ENCODE measurements at places on chromosomes 1 and 21. TPM values are rescaled to one million over a fixed set of nuclear protein-coding genes. Genes with fewer than 3 reads are reported as not detected.

GRCh38 chr1:165143437-165144065, 213.0 kb downstream of the LMX1A start:
- H3K27me3 ChIP-seq: no peaks in the 10 kb centered on the region
- H3K36me3 ChIP-seq: no peaks in the 10 kb centered on the region
- DNase-seq: no peak

Gene NCF2
- total RNA-seq: 6.7 TPM

Gene MANEAL
- 2.3 TPM for total RNA-seq

Gene NOS1AP
- not detected for total RNA-seq

Gene COQ8A
- 69.2 TPM for total RNA-seq

Gene ENAH
- not detected for total RNA-seq

GRCh38 chr1:76919085-76919484, 51.8 kb downstream of the ST6GALNAC5 start:
- no peaks in the 10 kb centered on the region for H3K36me3 ChIP-seq
- no peaks in the 10 kb centered on the region for H3K4me1 ChIP-seq
- DNase-seq: no peak
- no peak overlapping the region for H3K27ac ChIP-seq
- no peaks in the 10 kb centered on the region for H3K27me3 ChIP-seq

DNA sequence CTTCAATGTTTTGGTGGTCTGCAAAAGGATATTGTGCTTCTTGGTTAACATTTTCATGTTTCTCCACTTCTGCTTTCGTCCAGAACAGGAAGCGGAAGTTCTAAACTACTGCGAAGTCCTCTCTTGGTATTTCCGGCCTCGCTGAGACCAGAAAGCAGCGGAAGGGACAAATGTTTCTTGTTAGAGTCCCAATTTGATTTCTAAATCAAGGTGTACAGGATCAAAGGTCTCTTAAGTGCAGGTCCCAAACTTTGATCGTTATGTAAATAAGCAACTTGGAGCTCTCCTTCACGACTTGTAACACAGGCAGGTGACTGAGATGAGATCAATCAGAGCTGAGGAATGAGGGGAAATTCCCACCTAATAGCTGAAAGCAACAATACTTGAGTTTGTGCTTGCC, 40.1 kb upstream of the HMCN1 start:
- H3K4me3 ChIP-seq: peak overlapping the region; percentile 53
- DNase-seq: peak; percentile 24
- peaks cover 20% of the 10 kb centered on the region for H3K4me1 ChIP-seq
- H3K27ac ChIP-seq: peak overlapping the region; percentile 40
- H3K27me3 ChIP-seq: no peaks in the 10 kb centered on the region
- no peaks in the 10 kb centered on the region for H3K36me3 ChIP-seq

DNA sequence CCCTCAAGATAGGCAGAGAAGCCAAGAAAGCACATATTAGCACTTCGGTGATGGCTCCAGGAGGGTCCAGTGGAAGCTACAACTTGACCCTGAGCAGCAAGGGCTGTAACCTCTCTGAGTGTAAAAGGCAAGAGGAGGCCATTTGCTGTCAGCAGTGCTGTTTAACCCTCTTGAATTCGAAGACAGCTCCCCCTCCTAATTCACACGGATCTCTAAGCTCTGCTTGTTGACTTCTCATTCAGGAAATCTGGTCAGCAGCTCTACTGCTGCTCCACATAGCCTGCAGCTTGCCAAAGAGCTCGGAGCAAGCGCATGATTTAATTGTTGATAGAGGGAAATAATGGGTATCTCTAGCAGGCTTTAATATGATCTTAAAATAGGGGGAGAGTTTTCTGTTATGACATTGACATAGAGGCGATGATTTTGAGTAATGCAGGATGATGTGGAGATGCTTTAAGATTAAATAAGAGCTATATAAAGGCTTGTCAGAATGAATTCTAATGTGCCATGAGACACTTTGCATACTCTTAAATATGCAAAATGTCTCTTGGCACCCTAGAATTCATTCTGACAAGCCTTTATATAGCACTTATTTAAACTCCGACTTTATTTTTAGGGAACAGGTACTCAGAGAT, 79.4 kb upstream of the USH2A start:
- H3K27me3 ChIP-seq: no peaks in the 10 kb centered on the region
- no peak for DNase-seq
- H3K4me1 ChIP-seq: no peaks in the 10 kb centered on the region

DNA sequence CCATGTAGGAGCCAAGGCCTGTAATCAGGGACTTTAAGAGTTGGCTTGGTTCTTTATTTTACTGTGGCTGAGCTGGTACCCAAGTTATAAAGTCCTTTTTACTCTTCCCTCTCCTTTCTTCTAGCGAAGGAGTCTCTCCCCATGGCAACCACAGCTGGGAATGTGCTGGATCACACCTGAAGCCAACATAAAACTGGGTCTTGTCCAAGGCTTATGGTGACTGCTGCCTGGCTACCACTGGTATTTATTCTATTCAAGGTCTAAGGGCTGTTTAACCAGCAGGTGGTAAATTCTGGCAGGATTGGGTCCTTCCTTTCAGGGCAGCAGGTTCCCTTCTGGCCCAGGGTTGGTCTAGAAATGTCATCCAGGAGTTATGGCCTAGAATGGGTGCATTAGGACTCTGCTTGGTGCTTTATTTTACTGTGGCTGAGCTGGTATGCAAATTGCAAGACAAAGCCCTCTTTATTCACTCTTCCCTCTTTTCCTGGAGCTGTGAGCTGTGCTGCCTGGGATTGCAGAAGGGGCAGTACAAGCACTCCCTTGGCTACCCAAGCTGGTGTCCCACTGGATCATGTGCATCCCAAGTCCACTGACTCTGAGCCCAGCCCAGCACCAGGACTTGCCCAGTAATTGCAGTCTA, 26.6 kb downstream of the SLC22A15 start:
- no peaks in the 10 kb centered on the region for H3K36me3 ChIP-seq
- H3K4me1 ChIP-seq: peaks cover 13% of the 10 kb centered on the region
- H3K27ac ChIP-seq: no peak overlapping the region
- no peak overlapping the region for H3K4me3 ChIP-seq
- no peaks in the 10 kb centered on the region for H3K27me3 ChIP-seq

DNA sequence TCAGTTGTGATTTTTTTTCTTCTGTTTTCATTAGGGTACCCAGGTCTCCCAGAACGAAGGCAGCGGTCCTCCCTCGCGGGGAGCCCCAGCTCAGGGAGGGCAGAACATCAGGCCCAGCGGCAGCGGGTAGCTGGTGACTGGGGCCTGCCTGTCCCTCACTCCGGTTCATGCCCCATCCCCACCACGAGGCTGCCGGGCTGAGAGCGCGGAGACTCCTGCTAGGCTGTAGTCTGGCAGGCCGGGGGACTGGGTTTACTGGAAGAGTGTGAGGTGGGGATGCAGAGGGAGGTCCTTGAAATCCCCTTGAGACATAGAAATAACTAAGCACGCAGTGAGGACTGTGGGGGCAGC, 10.5 kb downstream of the BRINP2 start:
- no peaks in the 10 kb centered on the region for H3K27me3 ChIP-seq
- H3K27ac ChIP-seq: no peak overlapping the region
- H3K36me3 ChIP-seq: no peaks in the 10 kb centered on the region
- DNase-seq: no peak

GRCh38 chr1:164578479-164579200, 19.7 kb downstream of the PBX1 start:
- DNase-seq: no peak
- no peaks in the 10 kb centered on the region for H3K4me1 ChIP-seq
- H3K36me3 ChIP-seq: no peaks in the 10 kb centered on the region
- no peak overlapping the region for H3K4me3 ChIP-seq
- no peaks in the 10 kb centered on the region for H3K27me3 ChIP-seq

Data from CD4-positive, alpha-beta memory T cell (primary cell).